ENCODE measurements at places on chromosomes 1 and 21. TPM values are rescaled to one million over a fixed set of nuclear protein-coding genes. Genes with fewer than 3 reads are reported as not detected.

DNA sequence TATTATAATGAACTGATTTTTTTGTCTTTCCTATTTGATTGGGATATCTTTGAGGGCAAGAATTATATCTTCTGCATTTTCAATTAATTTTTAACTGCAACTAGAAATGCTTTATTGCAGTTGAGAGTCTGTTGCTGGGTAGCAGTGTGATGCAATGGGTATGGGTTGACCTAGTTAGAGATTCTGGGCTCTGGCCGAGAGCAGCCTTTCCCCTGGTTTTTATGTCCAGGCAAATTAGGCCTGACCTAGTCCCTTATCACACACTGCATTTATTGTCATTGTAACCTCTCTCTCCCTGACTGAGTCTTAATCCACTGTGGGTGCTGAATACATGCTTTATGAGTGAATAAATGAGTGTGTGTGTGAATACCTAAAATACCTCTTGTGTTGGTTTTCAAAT lies 206.4 kb upstream of the PTGFR start:
- H3K27ac ChIP-seq: no peak overlapping the region
- peaks cover 3% of the 10 kb centered on the region for H3K4me1 ChIP-seq
- H3K36me3 ChIP-seq: no peaks in the 10 kb centered on the region
- H3K27me3 ChIP-seq: no peaks in the 10 kb centered on the region

DNA sequence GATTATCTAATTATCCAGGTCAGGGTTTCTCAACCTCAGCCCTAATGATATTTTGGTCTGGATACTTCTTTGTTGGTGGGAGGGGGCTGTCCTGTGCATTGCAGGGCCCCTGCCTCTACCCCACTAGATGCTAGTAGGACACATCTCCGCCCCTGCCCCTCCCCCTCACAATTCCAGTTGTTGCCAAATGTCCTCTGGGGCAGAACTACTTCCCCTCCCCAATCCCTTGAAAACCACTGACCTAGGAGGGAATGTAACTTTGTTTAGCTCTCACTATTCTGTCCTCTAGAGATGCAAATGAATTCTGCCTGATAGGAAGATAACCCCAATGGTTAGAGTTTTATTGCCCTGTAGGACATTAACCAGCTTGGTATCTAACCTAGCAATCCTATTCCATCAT lies 8.1 kb downstream of the CACNA1S start:
- H3K4me3 ChIP-seq: no peak overlapping the region
- no peaks in the 10 kb centered on the region for H3K27me3 ChIP-seq
- no peak overlapping the region for H3K27ac ChIP-seq
- H3K36me3 ChIP-seq: no peaks in the 10 kb centered on the region

Gene TEDDM1
- not detected for total RNA-seq

Gene G0S2
- total RNA-seq: 36.5 TPM

GRCh38 chr1:38123356-38124135 lies 77.0 kb upstream of the POU3F1 start:
- no peaks in the 10 kb centered on the region for H3K4me1 ChIP-seq
- no peaks in the 10 kb centered on the region for H3K36me3 ChIP-seq
- H3K27ac ChIP-seq: no peak overlapping the region
- DNase-seq: no peak

DNA sequence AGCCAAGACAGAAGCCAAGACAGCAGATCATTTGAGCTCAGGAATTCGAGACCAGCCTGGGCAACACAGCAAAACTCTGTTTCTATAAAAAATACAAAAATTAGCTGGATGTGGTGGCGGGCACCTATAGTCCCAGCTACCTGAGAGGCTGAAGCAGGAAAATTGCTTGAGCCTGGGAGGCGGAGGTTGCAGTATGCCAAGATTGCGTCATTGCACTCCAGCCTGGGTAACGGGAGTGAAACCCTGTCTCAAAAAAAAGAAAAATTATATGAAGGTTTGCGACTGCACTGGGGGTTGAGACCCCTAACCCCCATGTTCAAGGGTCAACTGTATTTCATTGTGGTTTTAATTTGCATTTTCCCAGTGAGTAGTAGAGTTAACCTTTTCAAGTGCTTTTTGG lies 16.3 kb downstream of the RNF11 start:
- peaks cover 6% of the 10 kb centered on the region for H3K4me1 ChIP-seq
- no peak overlapping the region for H3K27ac ChIP-seq
- no peak overlapping the region for H3K4me3 ChIP-seq
- DNase-seq: no peak

DNA sequence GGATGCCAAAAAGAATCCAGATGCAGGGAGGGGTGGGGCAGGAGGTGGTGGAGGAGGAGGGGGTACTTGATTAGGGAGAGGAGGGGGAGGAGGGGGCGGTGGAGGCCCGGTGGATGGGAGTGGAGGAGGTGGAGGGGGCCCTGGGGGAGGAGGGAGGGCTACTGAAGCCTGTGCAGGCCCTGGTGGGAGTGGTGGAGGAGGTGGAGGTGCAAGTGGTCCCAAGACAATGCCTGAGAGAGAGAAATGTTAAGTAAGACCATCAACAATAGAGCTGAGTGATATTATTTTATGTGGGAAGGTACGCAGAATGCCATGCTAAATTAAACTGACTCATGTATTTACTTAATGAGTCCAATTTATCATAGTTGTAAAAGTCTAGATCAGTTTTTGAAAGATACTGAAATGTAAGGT lies 86.8 kb upstream of the LBR start:
- H3K27ac ChIP-seq: no peak overlapping the region
- H3K36me3 ChIP-seq: peaks cover 14% of the 10 kb centered on the region
- no peak overlapping the region for H3K4me3 ChIP-seq

DNA sequence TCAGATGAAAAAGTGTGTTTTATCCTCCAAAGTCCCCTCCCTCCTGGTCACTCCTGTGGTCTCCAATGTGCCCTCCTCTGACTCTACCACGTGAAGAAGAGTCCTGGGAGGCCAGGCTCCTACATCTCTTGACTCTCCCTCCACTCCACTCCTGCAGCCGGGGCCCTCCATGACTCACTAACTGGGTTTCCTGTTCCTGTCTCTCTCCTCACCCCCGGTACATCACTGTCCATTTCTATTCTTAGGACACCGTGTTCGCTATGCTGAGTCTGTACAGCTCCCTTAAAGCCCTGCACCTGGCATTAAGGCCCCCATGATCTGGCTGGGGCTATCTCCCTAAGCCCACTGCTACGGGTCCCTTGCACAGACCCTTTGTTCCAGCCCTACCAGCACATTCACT lies 93.4 kb downstream of the BCAR3 start:
- no peak for DNase-seq
- H3K27ac ChIP-seq: no peak overlapping the region
- no peak overlapping the region for H3K4me3 ChIP-seq
- no peaks in the 10 kb centered on the region for H3K27me3 ChIP-seq
- H3K4me1 ChIP-seq: peaks cover 39% of the 10 kb centered on the region

Gene ATP6V1G3
- not detected for total RNA-seq

DNA sequence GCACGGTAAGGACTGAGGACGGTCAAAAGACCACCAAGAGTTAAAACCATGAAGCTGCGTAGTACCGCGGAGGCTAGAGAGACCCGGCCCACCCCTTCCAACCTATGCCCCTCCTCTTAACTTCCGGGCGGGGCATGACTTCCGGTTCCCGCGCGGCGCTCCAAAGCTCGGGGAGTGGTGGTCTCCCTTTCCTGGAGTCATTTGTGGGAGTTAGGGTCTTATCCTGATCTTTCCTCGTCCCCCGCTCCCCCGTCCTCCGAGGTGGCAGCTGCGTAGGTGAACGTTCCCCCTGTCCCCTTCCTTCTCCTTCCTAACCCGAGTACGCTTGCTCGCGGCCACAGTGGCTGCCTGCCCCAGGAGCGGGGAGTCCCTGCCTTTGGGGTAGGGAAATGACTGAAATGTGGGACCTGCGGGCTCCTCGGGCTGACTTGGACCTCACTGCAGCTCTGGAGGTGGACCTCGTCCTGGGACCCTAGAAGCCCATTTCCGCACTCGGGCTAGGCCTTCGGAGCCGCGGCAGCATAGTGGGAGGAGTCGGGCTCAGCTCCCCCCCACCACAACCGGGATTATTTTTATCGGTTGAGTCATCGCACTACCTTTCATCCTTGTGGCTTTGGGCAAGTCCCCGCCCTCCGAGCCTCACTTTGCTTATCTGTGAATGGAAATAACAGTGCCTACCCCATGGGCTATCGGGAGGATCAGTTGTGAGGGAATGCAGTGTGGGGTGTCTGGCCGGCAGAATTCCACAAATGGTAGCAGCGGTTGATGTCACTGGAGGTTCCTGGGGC lies 24.1 kb downstream of the CELA3A start:
- H3K36me3 ChIP-seq: no peaks in the 10 kb centered on the region
- peak overlapping the region; percentile 99 for H3K27ac ChIP-seq
- H3K4me3 ChIP-seq: peak overlapping the region; percentile 99
- H3K4me1 ChIP-seq: peaks cover 17% of the 10 kb centered on the region

- no peak for DNase-seq
- H3K4me1 ChIP-seq: no peaks in the 10 kb centered on the region
- H3K36me3 ChIP-seq: no peaks in the 10 kb centered on the region
- H3K27me3 ChIP-seq: no peaks in the 10 kb centered on the region
- H3K4me3 ChIP-seq: no peak overlapping the region
- H3K27ac ChIP-seq: no peak overlapping the region
These were observed 92.2 kb downstream of the POU2F1 start for GRCh38 chr1:167312871-167313270.

- H3K4me3 ChIP-seq: no peak overlapping the region
- no peak overlapping the region for H3K27ac ChIP-seq
- H3K36me3 ChIP-seq: no peaks in the 10 kb centered on the region
- DNase-seq: no peak
- H3K4me1 ChIP-seq: no peaks in the 10 kb centered on the region
These were observed 42.4 kb upstream of the ESRRG start for GRCh38 chr1:216765346-216766300.

Gene C1orf87
- 1.7 TPM for total RNA-seq

DNA sequence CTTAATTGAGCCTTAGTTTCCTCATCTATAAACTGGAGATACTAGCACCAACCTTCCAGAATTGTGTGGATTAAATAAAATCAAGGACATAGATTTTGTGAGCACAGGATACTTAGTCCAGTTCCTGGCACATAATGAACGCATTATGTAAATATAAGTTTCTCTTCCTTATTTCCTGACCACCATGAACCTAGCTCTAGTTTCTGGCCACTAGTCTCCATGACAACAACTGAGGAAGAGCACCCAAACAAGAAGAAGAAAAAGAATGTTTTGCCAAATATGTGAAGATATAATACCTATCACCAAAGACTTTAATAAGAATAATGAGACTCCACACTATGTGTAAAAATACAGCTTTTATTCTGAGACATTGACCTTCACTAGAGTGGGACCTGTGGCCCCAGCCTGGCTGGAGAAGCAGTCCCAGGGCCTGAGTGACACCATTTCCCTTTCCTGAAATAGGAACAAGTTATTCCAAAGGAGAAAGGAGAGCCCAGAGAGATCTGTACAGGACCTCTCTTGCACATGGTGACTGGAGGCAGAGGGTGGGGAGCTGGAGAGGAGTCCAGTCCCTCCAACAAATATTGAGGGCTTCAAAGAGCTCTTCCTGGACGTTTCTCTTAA lies 940 bp upstream of the USF1 start:
- H3K4me3 ChIP-seq: peak overlapping the region; percentile 97
- H3K36me3 ChIP-seq: peaks cover 20% of the 10 kb centered on the region
- no peaks in the 10 kb centered on the region for H3K27me3 ChIP-seq
- DNase-seq: peak; percentile 53
- peaks cover 14% of the 10 kb centered on the region for H3K4me1 ChIP-seq
- H3K27ac ChIP-seq: peak overlapping the region; percentile 98

GRCh38 chr1:173301507-173301906 lies 94.4 kb upstream of the TNFSF4 start:
- no peak for DNase-seq
- no peaks in the 10 kb centered on the region for H3K27me3 ChIP-seq
- H3K36me3 ChIP-seq: no peaks in the 10 kb centered on the region
- H3K4me3 ChIP-seq: no peak overlapping the region
- H3K27ac ChIP-seq: no peak overlapping the region
- H3K4me1 ChIP-seq: no peaks in the 10 kb centered on the region

DNA sequence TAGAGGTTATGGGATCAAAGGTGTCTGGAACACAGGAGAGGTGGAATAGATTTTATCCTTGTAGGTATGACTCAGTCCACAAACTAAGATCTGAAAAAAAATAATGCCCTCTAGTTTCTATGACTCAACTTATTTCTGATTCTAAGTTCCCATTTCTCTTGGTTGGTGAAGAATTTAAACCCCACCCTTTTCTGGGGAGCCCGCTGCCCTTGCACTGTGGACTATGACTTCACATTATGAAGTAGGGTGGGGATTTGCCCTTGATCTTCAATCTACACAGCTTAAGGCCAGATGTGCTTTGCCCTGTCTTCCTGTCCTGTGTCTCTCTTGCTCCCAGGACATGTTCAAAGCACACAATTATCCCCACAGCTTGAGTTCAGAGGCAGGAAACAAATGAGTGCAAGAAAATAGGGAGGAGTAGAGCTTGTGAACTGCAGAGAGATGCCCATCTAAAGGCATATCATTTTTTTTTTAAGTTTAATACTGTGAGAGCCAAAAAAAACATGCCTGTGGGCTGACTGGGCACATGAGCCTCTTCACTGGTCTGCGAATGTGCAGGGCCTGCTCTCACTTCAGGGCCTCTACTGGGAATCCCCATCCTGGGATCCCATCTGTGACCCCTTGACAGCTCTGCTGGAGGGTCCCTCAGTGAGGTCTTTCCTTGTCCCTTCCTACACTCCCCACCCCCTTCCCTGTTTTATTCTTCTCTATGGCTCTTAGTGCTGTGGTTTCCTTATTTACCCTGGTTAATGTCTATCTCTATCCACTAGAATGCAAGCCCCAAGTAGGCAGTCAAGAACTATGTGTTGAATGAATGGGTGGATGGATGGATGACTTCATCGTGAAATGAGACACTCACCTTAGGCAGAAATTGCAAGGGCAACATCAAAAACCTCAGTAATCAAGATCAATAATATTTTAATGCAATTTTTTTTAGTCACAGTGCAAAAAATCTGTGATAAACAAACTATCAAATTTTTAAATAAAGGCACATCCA lies 61.5 kb downstream of the CD58 start:
- no peak overlapping the region for H3K4me3 ChIP-seq
- no peaks in the 10 kb centered on the region for H3K36me3 ChIP-seq
- H3K27ac ChIP-seq: no peak overlapping the region
- no peak for DNase-seq
- H3K4me1 ChIP-seq: peaks cover 21% of the 10 kb centered on the region
- H3K27me3 ChIP-seq: no peaks in the 10 kb centered on the region

DNA sequence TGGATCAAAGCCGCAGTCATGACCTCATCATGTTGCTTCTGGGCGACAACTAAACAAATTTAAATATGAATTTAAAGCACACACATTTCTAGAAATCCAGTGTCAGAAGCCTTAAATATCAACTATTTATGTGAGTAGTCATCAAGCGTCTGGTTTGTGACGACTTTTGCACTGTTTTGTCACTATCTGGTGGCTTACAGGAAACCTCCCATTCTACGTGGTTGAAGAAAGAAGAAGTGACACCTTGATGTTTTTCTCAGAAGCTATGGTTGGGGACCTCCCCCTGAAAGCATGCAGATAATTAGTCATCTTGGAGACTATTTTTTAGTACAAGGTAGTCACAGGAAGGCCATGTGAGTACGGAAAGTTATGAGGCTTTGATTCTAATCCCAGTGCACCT lies 58.5 kb downstream of the TENT5C start:
- H3K27ac ChIP-seq: no peak overlapping the region
- no peak overlapping the region for H3K4me3 ChIP-seq
- H3K4me1 ChIP-seq: no peaks in the 10 kb centered on the region
- no peak for DNase-seq

Gene VSIG8
- not detected for total RNA-seq

Gene SPRR4
- not detected for total RNA-seq

Data from upper lobe of right lung (tissue), 1 donor.